ENCODE measurements at places on chromosomes 5 and 9.

- DNase-seq: no peak
Observed at GRCh38 chr5:123585871-123586270, 73.9 kb downstream of the CSNK1G3 start.

- no peak for DNase-seq
Observed at GRCh38 chr9:72661401-72662135, 140.2 kb downstream of the TMC1 start.

- no peak for DNase-seq
Observed at GRCh38 chr5:91998774-91999173, 615.7 kb upstream of the ARRDC3 start.

GRCh38 chr9:69076550-69076949 lies 41.0 kb downstream of the FXN start:
- DNase-seq: no peak

- no peak for DNase-seq
Observed at GRCh38 chr5:159712672-159713071, 203.6 kb upstream of the ADRA1B start.

- no peak for DNase-seq
Observed at GRCh38 chr5:180673371-180674089, 24.1 kb upstream of the FLT4 start.

GRCh38 chr5:1536322-1536845 lies 12.6 kb upstream of the LPCAT1 start:
- DNase-seq: peak; percentile 68

- no peak for DNase-seq
Observed at GRCh38 chr9:90972057-90972456, 170.4 kb downstream of the SYK start.

GRCh38 chr5:54702470-54702869 lies 184.9 kb downstream of the SNX18 start:
- DNase-seq: peak; percentile 57

- DNase-seq: no peak
Observed at GRCh38 chr5:16754601-16755000, 137.8 kb upstream of the RETREG1 start.

DNA sequence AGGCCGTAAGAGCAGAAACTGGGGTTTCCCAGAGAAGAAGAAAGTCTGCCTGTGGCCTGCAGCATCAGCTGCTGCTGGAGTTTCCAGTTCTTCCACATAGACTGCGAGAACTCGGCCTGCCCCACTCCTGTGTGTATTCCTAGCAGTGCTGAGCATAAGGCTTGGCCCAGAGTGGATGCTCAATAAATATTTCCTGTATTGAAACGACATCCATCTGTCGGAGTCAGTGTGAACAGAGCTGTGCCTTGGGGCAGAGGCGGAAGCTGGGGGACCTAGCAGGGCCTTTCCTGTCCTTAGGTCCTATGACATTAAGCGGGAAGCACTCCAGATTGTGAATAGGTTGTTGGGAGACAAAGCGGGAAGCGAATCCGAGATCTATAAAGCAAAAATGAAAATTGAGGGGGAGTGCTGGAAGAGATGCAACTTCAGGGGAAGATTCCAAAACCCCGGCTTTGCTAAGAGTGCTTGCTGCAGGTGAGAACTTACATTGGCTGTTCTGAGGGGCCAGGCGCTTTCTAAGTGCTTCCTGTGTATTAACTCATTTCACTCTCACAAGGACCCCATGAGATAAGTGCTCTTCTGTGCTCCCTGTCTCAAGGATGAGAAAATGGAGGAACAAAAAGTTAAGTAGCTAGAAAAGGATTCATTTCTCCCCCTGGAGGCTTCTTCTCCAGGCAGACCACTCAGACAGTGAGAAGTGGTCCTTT lies 76.1 kb upstream of the CXCL14 start:
- DNase-seq: peak; percentile 37

- no peak for DNase-seq
Observed at GRCh38 chr9:137710704-137711103, 91.9 kb downstream of the EHMT1 start.

DNA sequence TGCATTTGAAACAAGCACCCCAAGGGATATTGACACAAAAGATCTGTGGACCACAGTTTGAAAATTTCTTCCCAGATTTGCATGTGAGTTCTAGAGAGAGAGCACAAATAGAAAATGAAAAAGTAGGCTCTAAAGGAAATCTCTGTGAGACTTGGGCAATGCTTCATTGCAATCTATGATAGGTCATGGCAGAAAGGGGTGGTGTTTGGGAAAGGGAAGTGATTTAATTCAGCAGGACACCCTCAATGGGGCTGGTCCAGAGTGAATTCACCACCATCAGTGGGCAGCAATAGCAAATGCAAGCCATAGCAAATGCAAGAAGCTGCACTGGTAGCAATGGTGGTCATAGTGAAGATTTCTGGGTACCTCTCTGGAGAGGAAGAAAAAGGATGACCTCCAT lies 58.1 kb downstream of the ANKRD55 start:
- peak; percentile 72 for DNase-seq

Data from suppressor macrophage treated with lipopolysaccharide for 1 hour (primary cell).